ENCODE measurements at places on chromosomes 4 and X. TPM values are rescaled to one million over a fixed set of nuclear protein-coding genes. Genes with fewer than 3 reads are reported as not detected.

Gene USO1
- 64.5 TPM for total RNA-seq

Gene ITIH6
- not detected for total RNA-seq

Gene SCARB2
- 228 TPM for total RNA-seq

Gene ACOX3
- total RNA-seq: 49.5 TPM

DNA sequence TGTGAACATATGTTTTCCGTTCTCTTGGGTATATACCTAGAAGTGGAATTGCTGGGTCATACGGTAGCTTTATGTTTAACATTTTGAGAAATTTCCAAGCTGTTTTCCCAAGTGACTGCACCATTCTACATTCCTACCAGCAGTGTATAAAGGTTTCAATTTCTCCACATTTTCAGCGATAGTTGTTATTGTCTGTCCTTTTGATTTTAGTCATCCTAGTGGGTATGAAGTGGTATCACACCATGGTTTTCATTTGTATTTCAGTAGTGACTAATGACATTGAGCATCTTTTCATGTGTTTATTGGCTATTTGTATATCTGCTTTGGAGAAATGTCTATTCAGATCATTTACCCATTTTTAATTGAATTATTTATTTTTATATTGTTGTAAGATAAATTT, 2.4 kb downstream of the PPEF1 start:
- DNase-seq: no peak

- DNase-seq: no peak
These were observed 6.3 kb upstream of the YIPF6 start for GRCh38 chrX:68492583-68492982.
